C1 segment of cervical spinal cord (tissue), 14 donors: ENCODE measurements at places on chromosomes 16 and 17.

- DNase-seq, result no peak
These were observed 195.2 kb downstream of the AXIN2 start for GRCh38 chr17:65366102-65366844.

DNA sequence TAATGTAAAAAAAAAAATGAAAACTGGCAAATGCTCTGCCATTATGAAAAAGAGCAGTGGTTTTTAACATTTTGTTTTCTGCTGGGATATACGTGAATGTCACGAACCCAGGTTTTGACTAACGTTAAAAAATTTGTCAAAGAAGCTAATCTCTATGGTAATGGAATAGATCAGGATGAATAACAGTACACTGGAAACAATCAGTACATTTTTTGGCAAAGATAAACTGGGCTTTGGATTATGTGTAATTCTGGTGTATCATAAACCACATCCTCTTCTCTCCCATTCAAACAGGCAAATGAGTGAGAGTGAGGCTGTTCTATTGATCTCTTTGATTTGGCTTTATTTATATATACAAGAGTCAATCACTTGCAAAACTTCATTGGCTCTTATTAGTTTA is 207.0 kb upstream of the IRX3 start:
- no peak for DNase-seq

DNA sequence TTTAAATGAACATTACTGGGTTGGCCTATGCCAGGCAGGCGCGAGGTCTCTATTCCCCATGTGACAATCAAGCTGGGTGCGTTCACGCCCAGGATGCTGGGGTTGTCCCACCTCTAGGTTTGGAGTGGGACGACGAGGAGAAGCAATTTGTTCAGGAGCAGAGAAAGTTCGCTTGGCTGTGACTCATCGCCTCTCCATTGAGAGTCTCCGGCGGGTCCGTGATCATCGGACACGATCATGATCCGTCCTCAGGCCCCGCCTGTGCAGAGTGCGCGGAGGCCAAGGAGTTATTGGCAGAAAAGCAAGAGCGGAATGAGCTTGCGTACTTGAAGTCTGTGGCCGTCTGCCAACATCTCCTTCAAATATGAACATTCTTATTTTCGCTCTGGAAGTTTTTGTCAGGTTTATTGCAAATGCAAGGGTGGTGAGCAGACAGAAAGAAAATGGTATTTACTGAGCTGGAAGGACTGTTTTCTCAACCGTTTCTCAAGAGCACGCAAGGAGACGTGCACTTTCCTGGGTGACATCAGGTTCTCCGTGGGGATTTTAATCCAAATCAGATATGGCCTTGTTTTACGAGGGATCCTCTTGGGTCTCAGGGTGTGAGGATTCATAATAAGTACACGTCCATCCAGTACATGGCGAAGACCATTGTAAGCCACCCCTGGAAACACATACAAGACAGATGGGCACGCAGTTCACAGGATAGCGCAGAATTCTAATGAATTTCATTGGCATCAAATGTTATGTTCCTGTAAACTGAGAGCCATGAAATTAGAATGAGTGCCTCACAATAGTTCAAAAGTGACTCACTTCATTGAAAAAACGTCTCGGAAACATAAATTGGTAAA is 70.1 kb upstream of the CREBBP start:
- no peak for DNase-seq

DNA sequence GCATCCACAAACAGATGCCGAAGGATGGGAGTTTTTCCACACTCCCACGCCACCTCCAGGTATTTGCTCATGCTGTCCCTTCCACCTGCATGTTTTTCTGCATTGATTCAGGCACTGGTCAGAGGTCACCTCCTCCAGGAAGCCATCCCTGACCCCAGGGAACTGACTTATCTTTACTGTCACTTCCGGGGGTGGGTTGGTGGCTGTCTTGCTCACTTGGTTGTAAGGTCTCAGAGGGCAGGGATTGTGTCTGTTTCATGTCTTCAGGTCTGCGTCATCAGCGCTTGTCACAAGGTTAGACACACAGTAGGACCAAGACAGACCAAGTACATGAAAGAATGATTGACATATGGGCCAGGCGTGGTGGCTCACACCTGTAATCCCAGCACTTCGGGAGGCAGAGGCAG is 1.9 kb upstream of the IL4R start:
- DNase-seq, result no peak

DNA sequence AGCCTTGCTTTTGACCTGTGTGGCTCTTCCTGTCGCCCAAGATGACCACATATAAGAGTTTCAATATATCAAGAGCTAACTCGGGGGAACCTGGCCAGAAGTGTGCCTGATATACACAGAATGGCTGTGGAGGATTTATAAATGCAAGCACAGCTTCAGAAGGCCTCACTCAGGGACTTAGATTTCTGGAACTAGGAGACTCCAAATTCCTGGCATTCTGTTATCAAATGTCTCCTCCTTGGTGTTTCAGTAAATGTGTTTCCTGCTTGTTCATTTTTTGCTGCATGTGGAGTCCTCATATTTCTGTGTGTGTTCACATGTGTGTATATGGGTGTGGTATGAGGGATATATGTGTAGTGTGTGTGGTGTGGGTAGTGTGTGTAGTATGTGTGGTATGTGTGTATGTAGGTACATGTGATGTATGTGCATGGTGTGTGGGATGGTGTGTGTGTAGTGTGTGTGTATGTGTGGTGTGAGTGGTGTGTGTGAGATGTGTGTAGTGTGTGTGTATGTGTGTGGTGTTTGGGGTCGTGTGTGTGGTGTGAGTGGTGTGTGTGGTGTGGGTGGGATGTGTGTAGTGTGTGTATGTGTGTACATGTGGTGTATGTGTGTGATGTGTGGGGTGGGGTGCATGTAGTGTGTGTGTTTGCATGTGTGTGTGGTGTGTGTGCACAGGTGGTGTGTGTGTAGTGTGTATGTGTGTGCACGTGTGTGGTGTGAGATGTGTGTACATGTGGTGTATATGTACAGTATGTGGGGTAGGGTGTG is 981 bp upstream of the CD300H start:
- no peak for DNase-seq

DNA sequence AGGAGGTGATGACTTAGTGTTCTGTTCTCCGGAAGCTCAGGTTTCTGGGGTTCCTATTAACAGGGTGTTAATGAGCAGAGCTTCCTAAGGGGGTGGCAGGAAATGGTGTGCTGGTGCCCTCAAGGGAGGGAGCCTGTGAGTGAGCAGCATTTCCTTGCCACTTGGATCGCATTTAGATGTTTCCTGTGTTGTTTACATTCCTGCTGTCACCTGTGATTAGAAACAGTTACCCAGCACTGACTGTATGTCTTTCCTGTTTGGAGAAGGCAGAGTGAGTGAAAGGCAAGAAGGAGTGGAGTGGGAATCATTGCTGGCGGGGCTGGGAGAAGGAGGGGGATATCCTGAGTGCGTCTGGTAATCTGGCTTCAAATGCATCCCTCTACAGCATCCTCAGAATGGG is 214.6 kb downstream of the CCDC182 start:
- no peak for DNase-seq

- DNase-seq, result no peak
These were observed 515 bp downstream of the SUMO2 start for GRCh38 chr17:75182319-75182568.

DNA sequence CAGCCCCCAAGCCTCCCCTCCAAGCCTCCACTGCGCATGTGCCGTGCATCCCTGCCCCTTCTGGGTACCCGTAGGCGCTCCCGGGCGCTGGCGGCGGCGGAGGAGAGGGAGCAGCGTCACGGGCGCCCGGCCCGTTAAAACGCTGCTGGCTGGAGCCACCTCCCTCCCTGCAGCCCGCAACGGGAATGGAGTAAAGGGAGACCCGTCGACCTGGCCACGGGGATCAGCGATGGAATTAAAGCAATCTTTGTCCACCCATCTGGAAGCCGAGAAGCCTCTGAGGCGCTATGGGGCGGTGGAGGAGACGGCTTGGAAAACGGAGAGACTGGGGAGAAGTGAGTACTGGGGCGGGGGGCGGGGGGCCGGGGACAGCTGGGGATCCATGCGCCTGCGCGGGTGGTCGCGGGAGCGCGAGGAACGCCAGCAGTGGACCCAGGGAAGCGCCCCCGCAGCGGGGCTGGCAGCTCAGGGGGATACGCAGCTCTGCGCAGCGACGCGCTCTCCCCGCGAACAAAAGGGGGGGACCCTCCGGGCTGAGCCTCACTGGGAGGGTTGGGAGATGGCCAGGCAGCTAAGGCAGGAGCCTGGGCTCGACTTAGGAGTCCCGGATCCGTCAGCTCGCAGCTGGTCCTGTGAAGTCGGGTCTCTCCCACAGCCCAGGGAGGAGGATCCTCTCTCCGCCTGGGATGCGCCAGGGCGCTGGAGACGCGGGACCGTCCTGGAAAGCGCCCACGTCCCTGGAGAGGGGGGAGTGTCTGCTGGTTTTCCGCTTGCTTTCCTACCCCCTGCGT is at the start of gene BMERB1:
Gene BMERB1 (plus strand): TSS at position 164 of the 791 bp plus-strand sequence. CDS start 66 bp downstream, at position 230.
- DNase-seq, result peak; percentile 78

GRCh38 chr17:49487183-49487582 is 7.9 kb upstream of the NGFR start:
- DNase-seq, result no peak

DNA sequence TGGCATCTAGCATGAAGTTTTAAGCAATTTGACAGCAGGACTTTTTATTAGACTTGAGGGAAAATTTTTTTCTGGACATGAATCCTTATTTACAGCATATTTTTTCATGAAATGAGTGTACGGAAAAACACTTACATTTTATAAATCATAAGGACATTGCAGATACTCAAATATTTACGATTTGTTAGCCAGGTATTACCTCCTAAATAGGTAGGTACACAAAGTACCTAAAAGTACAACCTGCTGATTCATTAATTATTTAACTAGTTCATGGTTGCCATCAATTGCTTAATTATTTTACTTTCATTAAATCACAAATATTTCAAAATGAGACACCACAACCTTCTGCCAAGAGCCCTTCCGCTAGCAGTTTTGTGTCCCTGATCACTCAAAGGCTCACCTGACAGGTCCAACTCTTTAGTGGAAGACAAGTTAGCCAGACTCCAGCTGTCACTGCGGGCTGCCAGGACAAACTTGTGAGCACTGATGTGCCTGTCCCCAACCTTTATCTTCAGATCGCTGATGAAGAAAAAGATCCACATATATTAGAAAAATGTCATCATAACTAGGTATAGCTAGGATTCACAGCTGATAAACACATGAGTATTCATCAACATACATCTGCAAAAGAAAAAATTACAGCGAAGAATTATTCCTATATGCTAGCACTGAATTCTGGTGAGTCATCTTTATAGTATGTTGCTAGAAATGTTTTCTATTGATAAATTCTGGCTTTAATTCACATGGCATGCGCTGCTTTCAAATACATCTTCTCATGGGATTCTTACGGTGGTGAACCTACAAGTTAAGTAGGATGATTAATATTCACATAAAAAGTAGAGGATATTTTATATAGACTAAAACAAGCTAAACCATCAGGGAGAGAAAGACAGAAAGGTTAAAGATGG is 28.2 kb downstream of the ANKFY1 start:
- no peak for DNase-seq

- no peak for DNase-seq
These were observed 4.5 kb upstream of the CLDN7 start for GRCh38 chr17:7266784-7267183.

- DNase-seq, result peak; percentile 78
These were observed 7.1 kb upstream of the TEX19 start for GRCh38 chr17:82351713-82352488.

- DNase-seq, result no peak
These were observed 256.1 kb upstream of the RPL38 start for GRCh38 chr17:73947281-73947965.

- no peak for DNase-seq
These were observed 58.5 kb downstream of the NUP93 start for GRCh38 chr16:56788435-56788834.

GRCh38 chr16:56257239-56257638 is 66.0 kb downstream of the GNAO1 start:
- no peak for DNase-seq
